ENCODE measurements at places on chromosomes 6 and 20.

GRCh38 chr6:149182262-149182661, 135.2 kb upstream of the TAB2 start:
- no peak for DNase-seq

- no peak for DNase-seq
Measured at GRCh38 chr20:25586877-25587276, 1.5 kb upstream of the NINL start.

DNA sequence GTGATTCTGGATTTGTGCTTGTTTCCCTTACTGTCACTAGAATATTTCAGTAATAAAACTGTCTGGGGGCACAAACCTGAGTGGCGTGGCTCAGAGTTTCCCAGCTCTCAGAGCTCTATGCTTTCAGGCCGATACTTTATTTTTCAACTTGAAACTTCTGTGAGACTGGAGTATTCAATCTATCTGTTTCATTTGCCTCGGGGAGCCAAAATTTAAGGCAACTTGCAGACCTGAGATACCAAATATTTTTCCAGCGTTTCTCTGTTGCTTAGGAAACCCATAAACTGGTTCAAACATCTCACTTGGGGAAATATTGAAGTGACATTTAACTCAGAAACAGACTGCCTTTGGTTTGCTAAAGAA, 74.7 kb downstream of the SOBP start:
- no peak for DNase-seq

DNA sequence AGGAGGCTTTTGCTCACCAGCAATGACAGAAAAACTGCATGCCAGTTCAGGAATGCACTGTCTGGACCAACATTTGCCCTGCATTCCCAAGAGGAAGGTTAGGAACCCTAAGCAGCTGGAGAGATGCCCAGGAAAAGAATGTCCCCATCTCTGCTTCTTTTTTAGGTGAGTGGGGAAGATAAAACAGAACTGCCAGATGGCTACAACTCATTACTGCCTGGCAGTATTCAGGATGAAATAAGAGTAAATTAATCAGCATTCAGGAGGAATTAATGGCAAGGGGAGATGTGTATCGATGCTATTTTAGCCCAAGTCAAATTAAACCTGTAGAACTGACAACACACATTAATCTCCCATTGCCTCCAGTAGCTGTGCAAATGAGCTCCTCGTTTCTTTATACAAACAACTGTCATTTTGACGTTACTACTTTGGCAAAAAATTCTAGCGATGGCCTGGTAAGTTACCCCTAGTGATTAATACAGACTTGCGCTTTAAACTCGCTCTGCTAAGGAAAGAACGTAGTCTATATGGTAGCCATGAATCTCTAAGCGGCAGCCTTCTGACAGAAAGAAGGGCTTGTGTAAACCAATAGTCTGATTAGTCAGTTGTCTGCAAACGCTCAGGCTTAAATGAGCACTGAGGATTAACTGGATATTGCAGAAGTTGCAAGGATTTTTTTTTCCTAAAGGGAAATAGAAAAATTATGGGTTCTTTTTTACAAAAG, 16.7 kb upstream of the SMLR1 start:
- DNase-seq: no peak

- no peak for DNase-seq
Measured at GRCh38 chr6:155328539-155329459, 14.5 kb upstream of the TFB1M start.

DNA sequence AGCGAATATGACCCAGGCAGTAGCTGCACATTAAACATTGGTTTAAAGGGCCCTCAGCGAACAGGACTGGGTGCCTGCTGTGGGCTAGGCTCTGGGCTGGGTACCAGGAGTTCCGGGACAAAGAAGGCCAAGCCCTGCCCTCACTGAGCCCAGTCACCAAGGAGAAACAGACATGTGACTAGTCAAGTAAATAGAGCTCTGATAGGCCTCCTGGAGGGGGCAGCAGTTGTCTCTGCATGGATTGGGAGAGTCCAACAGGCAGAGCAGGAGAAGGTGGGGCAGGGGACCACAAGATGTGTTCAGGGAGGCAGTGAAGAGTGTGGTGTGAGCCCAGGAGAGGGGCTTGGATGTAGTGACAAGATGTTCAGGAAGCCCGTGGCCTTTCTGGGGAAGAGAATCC, 3.1 kb downstream of the HM13 start:
- no peak for DNase-seq

DNA sequence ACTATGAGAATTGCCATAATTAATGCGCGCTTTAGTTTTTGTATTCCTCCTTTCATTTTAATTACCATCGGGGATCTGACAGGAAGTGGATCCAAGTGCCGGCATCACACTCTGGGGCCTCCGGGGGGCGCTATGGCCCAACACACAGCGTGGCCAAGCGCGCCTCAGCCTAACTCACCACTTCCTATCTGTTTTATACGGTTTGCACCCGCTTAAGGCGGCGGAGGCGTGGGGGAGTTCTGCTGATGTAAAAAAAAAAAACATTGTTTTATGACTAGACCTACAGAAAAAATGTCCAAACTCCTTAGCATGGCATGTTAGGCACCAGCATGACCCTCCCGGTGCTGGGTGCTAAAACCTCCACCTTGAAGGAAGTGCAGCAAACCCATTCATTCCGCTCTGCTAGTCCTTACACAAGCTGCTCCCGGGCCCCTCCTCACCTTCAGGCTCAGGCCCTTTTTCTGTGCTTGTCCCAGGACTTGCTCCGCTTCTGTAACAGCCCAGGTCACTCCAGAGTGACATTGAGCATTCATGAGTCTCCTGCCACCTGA, 4.5 kb upstream of the EBF4 start:
- DNase-seq: peak; percentile 62

- no peak for DNase-seq
Measured at GRCh38 chr6:22529866-22530265, 39.5 kb upstream of the HDGFL1 start.

- DNase-seq: no peak
Measured at GRCh38 chr20:12965212-12965869, 43.4 kb upstream of the SPTLC3 start.

DNA sequence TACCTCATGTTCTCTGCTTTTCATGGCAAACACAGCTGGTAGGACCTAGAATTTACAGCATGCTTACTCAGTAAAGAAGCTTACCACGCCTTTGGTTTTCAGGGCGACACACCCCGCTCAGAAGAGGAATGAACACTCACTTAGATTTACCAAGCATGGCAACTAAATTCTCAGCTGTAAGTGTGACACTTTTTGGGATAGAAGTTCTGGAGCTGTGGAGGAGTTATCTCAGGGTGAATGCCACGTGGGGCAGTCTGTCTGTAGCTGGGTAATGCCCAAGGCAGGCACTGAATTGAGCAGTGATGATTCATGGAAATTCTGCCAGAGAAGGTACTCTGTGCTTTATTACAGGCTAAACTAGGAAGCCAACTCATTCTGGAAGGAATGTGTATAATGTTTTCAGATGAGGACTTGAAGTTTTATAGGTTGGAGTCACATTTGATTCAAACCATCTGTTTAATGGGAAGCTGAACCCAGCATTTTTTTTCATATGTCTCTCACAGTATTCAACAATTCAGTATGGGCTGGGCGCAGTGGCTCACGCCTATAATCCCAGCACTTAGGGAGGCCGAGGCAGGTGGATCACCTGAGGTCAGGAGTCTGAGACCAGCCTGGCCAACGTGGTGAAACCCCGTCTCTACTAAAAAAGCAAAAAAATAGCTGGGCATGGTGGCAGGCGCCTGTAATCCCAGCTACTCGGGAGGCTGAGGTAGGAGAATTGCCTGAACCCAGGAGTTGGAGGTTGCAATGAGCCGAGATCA, 3.5 kb upstream of the PRIM2 start:
- no peak for DNase-seq

DNA sequence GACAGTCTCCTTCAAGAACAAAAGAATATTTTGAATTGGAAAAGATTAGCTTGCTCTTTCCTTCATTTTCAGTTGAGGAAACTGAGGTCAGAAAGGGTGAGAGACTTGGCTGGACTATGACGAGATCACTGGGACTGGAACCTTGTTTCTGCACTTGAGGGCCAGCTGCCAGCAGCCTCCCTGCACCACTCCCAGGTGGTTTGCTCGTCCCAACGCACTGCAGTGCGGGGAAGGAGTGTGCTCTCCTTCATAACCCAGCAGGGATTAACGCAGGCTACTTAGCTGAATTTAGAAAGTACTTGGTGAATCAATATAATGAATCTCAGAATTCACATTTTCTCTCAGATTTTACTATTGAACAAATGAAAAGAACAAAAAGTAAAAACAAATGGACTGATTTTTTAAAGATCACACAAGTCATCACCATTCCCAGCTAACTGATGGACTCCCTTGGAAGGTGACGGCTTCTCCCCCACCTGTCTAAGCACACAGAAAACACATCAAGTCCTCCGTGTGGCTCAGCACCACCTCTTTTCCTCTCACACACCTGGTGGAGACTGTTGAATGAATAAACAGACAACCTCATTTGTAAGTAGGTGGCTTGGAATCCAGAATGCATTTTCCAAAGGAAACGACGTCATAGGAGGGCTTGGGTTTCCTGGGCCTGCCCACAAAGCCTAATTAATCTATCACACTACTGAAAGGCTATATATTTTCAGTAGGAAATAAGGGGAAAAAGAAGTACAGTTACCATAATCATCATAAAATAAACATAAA, 121.0 kb downstream of the QRSL1 start:
- DNase-seq: no peak

DNA sequence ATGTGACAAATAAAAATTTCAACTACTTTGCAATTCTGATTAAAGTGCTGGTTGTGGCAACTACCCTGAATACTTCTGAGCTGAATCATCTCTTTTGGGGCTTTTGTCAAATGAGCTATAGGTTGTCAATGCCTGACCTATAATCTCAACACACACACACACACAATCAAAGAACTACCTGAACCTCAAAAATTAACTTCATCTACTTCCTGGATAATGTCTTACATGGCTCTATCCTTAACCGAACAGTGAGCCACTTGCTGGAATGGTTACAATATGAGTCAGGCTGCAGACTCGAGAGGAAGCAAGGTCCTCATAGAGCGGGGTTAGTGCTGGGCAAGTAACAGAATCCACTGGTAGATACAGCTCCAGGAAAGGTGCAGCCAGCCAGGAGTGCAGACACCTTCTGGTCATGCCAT, 70.6 kb upstream of the DST start:
- DNase-seq: no peak

DNA sequence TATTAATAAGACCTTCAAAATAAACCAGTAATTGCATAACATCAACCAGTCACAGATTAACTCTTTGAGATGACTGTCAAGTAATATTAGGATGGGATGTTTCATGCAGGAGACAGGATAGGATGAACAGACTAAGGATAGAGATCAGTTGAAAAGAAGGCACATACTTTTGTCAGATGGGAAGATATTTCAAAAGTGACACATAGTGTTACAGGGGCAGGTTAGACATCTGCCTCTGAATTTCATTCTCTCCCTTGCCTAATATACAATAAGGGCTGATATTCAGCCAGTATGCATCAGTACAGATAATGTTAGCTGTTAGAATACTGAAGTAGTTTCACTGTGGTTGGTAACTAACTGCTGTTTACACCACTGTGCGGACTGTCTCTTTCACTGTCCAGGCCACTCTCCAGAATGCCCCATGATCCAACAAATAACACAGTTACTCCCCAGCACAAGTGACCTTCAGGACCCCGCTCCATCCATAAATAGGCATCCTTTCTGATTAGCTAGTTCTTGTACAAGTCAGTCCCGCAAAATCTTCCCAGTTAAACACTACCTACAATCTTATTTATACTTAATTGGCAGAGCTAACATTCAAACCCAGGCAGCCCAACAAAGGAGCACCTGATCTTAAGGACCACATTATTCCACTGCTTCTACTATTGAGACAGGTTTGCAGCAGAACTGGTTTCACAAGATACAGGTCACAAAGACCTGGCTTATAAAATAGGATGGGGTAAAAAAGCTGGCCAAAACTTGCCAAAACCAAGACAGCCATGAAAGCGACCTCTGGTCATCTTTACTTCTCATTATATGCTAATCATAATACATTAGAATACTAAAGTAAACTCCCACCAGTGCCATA, 21.9 kb upstream of the PLN start:
- DNase-seq: no peak

DNA sequence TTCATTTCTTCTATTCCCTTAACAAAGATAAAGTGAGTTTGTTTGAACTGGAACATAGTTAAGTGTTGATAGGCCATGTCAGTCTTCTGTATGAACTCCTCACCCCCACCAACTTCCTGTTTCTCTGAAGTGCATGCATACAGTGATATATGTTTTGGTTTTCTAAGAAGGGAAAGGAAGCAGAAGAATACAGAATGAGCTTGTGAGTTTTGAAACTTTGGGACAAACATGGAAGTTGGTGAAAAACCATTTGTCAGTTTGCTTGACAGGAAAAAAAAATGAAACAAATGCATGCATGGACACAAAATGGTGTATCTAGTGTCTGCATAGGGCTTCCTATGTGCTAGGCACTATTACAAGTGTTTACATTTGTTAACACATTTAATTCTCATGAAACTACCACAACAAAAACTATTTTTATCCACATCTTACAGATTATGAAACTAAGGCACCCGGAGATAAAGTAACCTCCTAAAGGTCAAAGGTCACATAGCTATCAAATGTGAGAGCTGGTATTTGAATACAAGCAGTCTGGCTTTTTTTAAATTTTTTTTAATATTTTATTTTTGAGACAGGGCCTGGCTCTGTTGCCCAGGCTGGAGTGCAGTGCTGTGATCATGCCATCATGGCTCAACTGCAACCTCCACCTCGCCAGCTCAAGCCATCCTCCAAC, 105.9 kb downstream of the ADGRB3 start:
- DNase-seq: no peak

DNA sequence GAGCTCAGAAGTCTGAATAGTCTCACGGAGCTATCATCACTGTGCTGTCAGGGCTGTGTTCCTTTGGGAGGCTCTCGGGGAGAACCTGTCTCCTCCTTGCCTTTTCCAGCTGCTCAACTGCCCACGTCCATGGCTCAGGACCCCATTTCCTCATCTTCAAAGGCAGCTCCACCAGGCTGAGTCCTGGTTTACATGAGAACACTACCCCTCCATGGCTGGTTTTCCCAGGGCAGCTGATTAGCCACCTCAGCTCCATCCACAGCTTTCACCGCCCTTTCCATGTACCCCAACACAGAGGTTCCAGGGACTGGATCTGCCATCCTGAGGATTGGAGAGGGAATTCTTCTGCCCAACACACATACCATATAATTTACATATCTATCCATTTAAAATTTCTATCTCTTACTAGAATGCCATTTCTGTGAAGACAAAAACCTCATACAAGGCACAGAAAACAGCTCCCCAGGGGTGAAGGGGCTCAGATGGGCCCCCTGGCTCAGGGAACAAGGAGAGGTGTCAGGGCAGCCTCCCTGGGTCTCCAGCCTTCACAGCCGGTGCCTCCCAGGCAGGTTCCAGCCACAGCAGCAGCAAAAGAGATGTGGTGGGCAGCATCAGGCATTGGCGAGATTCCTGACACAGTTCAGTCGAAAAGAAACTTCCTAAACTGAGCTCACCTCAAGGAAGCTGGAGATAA, 2.2 kb upstream of the RAET1E start:
- no peak for DNase-seq

- no peak for DNase-seq
Measured at GRCh38 chr6:155309150-155309549, 5.1 kb downstream of the TFB1M start.

- no peak for DNase-seq
Measured at GRCh38 chr6:32666420-32667300, at the start of gene HLA-DQB1. HLA-DQB1 (minus strand) TSS chr6:32666657; CDS start chr6:32666607, 50 bp downstream.
